ENCODE measurements at places on chromosomes 7 and 10.

- no peak for DNase-seq
These were observed 1.7 kb downstream of the EGFR start for GRCh38 chr7:55020466-55020871.

GRCh38 chr10:126669168-126669567, 1.3 kb downstream of the C10orf90 start:
- DNase-seq = no peak

- DNase-seq = peak; percentile 55
These were observed 19.0 kb upstream of the CLDN4 start for GRCh38 chr7:73811760-73812168.

- DNase-seq = no peak
These were observed 29.4 kb upstream of the GATAD1 start for GRCh38 chr7:92417913-92418312.

DNA sequence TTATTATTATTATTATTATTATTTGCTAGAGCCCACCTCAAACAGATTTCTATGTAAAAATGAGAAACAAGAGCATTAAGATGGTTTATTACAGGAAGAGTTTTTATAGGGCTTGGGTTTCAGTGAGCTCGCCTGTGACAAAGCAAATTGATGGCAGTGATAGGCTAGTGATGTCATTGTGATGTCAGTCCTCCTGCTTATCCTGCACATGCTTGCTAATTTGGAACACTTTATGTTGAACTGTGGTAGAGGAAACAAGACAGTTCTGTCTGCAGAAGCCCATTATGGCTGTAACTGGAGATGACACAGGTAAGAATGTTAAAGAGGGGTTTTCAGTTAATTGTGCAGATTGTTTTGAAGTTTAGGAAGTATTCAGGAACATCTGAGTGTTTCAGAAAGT, 68.3 kb downstream of the CREM start:
- DNase-seq = no peak

DNA sequence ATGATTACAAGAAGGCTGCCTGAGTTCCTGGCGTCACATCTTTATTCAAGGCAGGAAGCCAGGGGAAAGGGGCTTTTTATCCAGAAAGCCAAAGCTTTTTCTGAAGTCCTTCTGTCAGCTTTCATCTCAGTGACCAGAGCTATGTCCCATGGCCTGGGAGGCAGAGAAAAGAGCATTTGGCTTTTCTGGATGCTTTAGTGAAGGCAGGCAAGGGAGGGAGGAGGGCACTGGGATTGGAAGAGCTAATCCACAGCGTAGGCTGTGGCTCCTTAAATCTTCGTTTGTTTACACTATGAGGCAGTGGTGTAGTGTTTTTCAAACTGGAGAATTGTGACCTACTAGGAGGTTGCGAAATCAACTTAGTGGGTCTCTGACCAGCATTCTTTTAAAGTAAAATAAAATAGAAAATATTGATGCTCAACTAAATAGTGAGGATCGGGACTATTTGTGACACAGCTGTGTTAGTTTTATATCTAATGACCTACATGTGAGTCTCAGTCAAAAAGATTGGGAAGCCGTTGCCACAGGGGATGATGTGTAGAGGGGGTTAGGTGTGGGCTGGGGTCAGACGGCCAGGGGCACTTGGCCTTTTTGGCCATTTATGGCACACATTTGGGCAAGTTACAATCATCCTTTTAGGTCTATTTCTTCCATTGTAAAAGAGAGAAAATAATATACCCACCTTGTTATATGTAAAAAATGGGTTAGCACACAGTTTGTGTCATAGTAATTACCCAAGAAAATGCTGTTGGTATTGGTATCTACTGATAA, 14.1 kb downstream of the CRYGN start:
- no peak for DNase-seq

GRCh38 chr7:134758981-134759380, 20.5 kb upstream of the CALD1 start:
- DNase-seq = no peak

DNA sequence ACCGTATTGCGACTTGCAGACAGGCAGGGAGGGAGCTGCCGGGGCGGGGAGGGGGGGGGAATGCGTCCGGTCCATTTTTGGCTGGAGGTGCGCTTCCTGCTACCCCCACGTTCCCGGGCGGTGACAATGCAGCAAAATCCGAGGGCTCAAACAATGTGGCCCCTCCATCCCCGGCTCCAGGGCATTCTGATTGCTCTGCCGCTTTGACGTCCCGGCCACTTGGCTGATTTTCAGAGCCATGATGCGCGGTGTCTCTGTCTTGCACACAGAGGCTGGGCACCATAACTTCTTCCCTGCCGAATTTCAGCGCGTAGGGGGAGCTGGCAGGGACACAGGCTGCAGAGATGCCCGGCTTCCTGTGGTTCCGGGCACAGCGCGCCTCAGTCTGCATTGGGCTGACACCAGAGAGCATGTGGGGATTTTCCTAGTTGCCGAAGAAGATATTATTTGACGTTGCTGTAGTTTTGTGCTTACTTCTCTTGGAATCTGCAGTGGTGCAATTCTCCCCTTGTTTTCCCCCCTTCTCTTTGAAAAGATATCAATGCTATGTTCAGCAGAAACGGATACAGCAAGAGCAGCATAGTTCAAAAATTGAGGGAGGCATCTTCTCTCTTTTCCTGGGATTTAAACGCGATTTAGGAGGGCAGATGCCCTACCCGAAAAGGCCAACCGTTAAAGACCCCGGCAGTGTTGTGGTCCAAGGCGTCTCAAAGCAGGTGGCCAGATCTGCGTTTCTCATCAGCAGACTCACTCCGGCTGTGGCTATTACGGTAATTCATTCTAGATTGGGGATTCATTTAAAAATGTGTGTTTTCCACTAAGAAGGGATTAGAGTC, 1.4 kb downstream of the HECW1 start:
- DNase-seq = no peak

- DNase-seq = no peak
These were observed 9.0 kb upstream of the CUZD1 start for GRCh38 chr10:122854648-122855047.

DNA sequence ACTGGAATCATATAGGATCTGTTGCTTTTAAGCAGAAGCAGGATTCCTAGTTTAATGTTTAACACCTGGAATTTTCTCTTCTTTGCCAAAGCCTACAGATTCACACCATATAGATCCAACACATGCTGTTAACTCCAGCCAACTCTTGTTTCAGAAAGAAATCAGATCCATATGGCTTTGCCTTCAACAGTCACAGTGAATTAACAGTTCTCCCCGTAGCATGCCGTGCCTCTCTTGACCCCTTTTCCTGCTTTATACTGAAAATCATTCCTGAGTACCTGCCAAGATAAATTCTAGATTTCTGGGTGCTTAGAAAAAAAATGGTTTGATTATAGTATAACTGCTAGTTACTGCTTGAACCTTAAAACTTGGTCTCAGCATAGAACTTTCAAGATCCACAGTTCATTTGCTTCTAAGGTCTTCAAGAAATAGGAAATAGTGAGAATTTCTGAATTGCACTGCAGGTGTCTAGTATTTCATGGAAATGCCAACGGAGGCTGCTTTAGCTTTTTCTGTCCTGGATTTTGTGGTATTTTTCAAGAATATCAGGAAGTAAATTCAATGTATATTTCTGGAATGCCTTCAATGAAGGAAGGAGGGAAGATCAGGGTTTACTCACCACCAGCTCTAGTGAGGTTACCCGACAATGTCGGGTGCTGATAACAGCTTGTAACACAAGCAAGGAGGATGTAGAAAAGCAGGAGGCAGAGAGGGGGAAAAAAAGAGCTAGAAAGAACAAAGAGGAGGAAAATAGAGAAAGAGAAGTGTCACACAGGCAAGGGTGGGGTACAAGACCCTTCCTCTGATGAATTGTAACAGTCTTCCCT, 6.6 kb downstream of the AASS start:
- no peak for DNase-seq

DNA sequence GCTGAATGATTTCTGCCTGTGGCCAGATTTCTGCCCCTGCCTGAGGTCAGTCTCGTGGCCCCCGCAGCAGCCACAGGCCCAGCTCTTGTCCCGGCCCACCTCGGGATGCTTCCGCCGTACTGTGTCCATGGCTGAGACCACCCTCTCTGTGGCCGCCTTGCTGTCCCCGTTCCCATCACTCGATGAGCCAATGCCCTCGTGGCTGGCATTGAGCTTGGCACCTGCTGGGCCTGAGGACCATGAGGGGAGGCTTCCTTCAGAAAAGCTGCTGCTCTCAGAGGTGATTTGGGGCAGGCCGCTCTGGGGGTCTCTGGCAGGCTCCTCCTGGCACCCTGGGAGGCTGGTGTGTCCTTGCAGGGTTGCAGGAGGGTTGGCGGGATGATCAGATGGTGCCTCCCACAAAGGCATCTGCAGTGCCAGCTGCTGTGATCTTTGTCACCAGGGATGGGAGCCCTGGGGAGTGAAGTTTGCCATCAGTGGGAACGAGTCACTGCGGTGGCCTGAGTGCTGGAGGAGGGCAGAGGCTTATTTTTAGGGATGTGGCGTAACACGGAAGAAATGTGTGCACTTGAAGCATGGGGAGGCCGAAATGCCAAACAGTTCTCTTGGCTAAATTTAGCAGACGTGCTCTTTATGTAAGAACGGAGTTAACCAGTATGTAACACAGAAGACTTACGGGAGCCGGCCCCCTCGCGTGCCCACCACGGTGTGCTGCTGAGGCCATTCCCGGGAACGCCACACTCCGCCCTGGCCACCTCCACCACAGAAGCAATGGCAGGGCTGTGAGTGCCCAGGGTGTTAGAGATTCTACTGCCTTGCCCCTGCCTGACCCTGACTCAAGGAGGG, 47.7 kb downstream of the VIPR2 start:
- no peak for DNase-seq
